Erythroblast (primary cell): ENCODE measurements at places on chromosomes 4 and X.
A peak's percentile ranks its signal among the peaks of the same experiment; 100 is the strongest.

DNA sequence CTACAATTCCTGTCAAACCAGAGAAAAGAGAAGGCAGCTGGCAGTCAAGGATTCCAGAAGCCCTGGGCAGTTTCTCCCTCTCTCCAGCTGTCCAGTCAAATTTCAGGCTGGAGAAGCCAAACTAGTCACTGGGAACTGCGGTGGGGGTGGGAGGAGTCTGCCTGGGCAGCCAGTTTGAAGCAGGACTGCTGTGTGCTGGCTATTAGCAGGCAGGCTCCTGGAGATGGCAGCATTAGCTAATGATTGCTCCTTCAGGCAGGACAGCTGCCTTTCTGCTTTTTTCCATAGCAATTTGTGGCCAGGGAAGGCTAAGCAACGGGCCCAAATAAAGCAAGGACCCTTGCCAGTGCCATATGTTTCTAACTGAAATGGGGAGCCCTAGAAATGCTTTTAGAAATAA is 44.7 kb upstream of the FGF13 start:
- DNase-seq, result no peak

- DNase-seq, result no peak
Observed at GRCh38 chrX:38847206-38847902, 46.1 kb downstream of the MID1IP1 start.

- DNase-seq, result no peak
Observed at GRCh38 chr4:26873391-26874026, 12.9 kb downstream of the STIM2 start.

- no peak for DNase-seq
Observed at GRCh38 chrX:96311366-96311765, 373.3 kb upstream of the DIAPH2 start.

DNA sequence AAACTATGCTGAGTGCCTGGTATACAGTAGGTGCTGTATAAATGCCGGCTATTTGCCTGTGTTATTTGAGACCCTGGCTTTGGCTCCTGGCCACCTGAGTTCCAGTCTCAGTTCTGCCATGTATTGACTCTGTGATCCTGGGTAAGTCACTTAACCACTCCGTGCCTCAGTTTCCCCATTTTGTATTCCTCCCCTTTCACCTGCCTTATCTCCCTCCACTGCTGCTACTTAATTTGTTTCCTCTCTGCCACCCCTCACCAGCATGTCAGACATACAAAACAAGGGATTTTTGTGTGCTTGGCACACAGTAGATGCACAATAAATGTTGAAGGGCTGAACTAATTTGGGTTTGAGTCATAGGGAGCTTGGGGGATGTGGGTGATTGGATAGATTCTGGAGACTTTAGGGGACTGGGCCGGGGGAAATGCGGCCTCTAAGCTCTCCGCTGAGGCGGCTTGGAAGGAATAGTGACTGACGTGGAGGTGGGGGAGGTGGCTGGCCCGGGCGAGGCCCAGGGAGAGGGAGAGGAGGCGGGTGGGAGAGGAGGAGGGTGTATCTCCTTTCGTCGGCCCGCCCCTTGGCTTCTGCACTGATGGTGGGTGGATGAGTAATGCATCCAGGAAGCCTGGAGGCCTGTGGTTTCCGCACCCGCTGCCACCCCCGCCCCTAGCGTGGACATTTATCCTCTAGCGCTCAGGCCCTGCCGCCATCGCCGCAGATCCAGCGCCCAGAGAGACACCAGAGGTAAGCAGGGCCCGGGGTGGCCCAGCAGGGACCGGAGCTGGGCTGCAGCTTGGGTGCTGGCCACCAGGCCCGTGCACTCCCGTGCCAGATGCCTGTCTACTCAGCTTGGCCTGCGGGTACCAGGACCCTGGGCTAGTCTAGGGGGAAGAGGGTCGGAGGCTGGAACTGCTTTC is at the start of gene TIMP1:
Gene TIMP1 (plus strand): TSS at position 706 of the 917 bp plus-strand sequence. CDS start 980 bp downstream, outside the sequence.
- DNase-seq, result peak; percentile 88

- peak; percentile 52 for DNase-seq
Observed at GRCh38 chr4:177555007-177555574, 112.9 kb upstream of the AGA start.

- no peak for DNase-seq
Observed at GRCh38 chrX:40418813-40419195, 162.0 kb upstream of the ATP6AP2 start.

DNA sequence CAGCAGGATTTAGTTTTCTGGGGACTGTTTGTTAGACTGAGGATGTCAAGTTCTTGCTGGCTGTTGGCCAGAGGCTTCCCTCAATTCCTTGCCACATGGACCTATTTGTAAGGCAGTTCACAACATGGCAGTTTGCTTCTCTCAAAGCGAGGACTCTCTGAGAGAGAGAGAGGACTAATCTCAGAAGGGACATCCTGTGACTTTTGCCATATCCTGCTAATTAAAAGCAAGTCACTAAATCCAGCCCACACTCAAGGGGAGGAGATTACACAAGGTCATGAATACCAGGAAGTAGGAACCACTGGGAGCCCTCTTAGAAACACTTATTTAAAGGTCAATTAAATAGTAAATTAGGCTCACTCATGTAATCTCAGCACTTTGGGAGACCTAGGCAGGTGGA is 38.2 kb downstream of the PPP1R2C start:
- DNase-seq, result no peak

- DNase-seq, result no peak
Observed at GRCh38 chrX:24099394-24099793, 44.6 kb downstream of the EIF2S3 start.

- no peak for DNase-seq
Observed at GRCh38 chrX:155028877-155029291, 2.2 kb downstream of the FUNDC2 start.

DNA sequence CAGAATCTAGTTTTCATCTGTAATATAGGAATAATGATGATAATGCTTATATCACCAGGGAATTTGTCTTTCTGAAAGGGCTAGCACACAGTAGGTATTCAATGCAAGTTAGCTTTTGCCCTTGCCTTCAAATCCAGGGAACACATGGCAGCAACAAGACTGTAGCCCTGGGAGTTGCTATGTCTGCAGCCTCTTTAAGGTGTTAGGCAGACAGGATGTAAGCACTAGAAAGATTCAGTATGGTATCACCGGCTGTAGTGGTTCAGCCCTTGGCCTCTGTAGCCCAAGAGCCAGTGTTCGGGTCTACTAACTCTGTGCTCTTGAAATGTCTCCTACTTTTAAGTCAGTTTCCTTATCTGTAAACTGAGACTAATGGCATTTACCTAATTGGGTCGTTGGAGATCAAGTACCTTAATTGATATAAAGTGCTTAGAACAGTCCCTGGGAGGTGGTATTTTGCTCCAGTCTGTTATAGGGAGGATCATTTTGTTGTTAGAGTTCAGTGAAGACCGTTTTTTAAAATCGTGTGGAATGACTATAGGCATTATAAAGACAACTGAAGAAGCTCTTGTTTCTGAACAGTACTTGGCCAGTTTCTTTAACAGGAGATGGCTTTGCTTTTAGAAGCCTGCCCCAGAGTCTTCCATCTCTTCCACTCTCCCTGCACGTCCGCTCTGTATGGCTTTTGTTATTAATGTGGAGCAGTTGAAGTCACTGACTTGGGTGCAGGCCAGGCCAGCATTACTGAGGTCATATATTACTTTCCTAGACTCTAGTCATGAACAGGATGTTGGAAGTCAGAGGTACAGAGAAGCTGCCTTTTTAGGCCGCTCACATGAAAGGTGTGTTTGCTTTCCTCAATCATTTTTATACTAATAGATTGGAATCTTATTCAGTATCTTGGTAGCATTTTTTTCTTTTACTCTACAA is 44.8 kb downstream of the GAB1 start:
- peak; percentile 20 for DNase-seq

GRCh38 chrX:135327299-135327698 is 18.0 kb downstream of the ETDC start:
- no peak for DNase-seq

DNA sequence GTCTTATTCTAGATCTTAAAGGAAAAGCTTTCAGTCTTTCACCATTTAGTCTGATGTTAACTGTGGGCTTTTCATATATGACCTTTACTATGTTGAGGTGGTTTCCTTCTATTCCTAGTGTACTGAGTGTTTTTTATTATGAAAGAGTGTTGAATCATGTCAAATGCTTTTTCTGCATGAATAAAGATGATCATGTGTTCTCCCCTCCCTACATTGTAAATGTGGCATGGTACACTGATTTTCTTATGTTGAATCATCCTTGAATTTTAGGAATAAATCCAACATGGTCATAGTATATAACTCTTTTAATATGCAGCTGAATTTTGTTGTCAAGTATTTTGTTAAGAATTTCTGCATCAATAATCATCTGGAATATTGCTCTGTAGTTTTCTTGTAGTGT is 4.3 kb downstream of the CLGN start:
- no peak for DNase-seq

DNA sequence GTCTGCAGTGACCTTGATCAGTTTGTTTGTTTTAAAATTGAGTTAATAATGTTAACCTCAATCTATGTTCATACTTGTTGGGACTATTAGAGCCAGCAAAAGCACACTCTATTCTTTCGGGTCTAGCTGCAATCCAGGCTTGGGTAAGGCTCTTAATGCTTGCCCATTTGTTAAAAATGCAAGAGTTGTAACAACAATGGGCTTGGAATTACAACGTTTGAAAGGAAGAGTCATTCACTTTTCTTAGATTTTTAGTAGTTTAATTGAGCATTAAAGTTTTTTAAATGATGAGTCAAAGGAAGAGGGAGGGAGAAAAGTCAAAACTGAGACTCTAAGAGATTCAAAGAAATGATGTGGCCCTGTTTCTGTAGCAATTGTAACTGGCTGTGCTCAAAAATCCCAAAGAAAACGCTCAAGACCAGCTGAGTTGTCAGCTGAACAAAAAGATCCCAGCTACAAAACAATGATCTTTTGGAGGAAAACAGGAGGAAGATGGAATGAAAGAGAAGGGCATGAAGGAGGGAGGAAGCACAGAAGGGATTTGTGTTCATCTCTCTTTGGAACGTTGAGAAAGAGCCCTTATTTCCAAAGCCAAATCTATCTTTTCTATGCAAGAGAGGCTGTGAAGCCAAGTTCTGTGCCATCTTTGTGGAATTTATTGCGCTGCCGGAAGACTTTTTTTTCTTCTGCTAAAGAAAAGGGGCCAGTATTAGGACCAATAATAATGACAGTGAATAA is 5.5 kb downstream of the SCD5 start:
- no peak for DNase-seq

DNA sequence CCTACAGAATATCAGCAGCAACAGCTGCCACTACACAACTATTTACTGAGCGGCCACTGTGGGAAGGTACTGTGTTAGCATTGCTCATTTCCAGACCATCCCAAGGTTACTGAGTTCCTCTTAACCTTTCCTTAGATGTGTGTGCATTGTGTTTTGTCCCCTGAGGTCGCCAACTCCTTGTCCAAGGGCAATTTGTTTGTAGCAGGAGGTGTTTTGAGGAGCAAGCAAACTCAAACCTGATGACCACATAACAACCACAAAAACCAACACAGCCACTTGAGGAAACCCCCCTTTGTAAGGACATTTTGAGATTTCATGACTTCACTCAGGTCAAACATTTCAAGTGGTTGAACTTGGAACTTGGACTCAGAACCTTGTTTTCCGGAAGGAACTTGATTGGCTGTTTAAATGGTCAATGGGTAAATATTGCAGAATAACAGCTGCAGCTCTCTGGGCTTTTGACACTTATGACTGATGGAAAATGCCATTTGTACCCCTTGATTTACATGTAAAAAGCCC is 122.3 kb downstream of the MID1IP1 start:
- no peak for DNase-seq

DNA sequence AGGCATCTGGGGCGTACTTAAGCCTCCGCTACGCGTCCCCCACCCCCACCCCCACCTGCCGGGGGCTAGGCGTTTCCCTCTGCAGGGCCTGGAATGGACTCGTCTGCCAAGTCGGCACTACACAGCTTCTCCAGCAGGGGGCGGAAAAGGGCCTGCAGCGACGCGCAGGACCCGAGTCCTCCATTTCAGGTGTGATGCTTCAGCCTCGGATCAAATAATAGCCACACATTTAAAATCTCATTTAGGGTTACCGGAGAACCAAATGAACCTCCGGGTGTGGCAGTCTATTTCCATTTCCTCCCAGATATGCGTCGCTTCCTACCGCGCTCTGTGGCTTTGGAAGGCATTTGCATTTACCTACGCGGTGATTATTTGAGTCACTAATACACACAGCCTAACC is 2.9 kb downstream of the PAK3 start:
- peak; percentile 33 for DNase-seq

GRCh38 chrX:18220786-18221185 is at the start of gene BEND2:
Gene BEND2, minus strand, starts transcription at chrX:18220886. Its CDS starts 136 bp downstream, at chrX:18220750.
- DNase-seq, result no peak

GRCh38 chrX:97308171-97308570 is 424.5 kb downstream of the RPA4 start:
- no peak for DNase-seq

DNA sequence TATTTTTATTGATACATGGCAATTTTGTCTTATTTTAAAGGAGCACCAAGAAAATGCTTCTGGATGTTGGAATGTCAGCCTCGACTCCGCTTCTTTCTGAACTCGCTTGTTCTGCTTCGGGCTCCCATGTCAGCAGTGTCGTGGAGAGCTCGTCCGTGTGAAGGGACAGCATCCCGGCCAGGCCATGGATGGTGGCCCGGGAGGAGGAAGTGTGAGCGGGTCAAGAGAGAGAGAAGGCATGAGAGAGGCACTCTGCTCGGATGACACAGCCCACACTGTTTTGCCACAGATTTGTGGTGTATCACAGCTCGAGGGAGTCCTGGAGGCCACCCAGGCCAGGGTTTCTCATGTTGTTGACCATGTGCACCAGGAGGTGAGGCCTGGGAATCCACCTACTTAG is 107.0 kb downstream of the TRAPPC11 start:
- no peak for DNase-seq

DNA sequence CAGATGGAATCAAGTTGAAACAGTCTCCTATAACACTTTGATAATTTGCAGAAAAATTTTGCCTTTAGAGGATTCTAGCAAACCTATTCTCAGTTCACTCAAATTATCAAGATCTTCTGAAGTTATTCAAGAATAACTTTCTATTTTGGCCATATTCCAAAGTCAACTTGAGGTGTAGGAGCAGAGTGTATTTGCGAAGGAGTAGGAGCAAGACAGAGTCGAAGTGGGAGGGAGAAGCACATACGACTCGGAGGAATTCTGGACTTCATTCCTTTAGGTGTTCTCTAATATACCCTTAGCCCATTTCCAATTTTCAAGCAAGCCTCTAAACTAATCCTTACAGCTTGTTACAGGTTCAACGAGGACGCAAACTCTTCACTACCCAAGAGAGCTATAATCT is 252.9 kb downstream of the GPM6A start:
- DNase-seq, result no peak

GRCh38 chr4:25184056-25184455 is 23.8 kb upstream of the SEPSECS start:
- no peak for DNase-seq

DNA sequence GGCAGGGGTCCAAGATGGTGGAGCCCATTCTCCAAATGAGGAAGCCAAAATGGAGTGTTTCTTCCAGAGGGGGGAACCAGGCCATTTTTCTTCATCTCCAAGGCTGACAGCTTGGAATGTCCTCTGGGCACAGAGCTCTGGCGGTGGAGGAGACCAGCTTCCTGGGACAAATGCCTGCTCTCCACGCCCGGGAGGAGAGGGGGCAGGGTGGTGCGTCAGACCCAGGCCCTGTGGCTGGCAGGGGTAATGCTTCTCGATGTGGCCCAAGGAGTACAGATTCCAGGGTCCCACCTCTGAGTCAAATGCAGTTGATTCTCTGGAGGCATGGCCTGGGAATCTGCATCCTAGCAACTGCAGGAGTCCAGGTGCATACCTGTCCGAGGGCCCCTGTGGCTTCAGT is 44.6 kb upstream of the ADRA2C start:
- DNase-seq, result no peak
